ENCODE measurements at places on chromosomes 16 and 17.

GRCh38 chr16:54402873-54403272 lies 116.3 kb upstream of the IRX3 start:
- DNase-seq, result no peak

DNA sequence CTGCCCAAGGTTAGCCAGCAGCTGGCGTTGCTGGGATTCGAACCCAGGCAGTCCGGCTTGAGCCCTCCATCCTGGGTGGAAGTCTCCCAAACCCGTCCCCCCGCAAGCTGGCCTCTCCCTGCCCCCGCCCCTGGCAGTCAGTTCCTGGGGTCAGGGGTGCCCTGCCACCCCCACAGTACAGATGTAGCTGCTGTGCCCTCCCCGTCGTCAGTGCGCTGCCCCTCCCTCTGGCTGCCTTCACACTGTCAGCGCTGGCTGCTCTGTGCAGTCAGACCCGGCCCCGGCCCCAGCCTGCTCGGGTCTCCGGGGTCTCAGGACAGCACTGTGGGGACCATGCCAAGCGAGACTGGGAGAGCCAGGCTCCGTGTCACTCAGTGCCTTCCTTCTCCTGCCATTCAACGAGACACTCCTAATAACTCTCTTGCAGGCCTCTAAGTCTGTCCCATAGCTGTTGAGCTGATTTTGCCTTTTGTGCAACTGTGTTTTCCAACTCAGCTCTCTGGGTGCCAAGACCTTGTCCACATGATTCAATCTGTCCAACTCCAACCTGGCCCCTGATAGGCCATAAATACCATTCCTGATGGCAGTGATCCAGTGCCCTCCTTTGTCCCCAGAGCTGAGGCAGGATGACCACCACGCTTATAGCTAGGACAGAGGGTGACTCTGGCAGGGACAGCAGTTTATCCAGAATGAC lies 55.5 kb upstream of the IL34 start:
- DNase-seq, result no peak

GRCh38 chr17:81111066-81111465 lies 54.2 kb upstream of the PVALEF start:
- no peak for DNase-seq

DNA sequence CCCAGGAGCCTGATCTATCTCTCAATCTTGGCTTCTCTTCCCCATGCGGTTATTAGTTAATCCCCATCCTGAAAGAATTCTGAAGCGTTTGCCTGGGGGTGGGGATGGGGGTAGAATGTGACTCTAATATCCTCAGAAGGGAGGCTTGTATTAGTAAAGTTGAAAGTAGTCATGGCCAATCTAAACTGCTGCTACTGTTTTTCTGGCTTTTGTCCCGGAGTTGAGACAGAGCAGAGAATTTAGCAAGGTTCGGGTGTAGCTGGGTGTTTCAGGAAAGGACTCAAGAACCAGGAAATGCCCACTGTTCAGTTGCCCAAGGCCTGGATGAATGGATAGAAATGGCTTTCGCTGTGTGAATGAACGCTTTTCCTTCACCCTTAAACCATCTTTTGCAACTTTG lies 17.6 kb upstream of the ITGAM start:
- no peak for DNase-seq

- no peak for DNase-seq
These were observed 4.5 kb downstream of the ARHGDIA start for GRCh38 chr17:81866440-81867169.

GRCh38 chr17:78133179-78133951 lies 2.8 kb downstream of the TMC8 start:
- DNase-seq, result no peak

DNA sequence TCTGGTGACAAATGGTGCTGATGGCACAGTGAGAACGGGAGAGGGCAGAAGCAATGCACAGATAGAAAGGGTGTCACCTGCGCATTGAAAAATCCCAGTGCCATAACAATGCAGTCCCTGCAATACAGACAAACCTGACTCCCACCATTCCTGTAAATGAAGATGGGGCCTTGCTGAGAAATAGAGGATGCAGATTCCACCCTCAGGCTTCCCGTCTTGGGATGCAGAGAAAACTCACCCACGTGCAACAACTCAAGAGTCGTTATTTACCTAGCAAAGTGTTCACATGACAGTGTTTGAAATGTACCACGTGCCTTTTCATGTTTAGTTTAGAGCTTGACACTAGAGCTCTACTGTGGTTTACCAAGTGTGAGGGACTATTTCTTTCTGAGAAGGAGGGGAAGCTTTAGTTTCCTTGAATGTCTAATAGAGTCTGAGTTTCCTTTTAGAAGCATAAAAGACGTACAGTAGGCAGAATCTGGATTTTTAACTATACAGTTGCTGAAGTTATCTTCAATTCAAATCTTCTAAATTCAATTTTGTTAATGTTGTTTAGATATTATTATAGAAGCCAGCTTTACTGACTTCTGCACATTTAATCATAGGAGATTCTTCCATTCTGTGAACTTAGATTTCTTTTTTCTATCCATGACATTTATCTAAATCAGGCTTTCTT lies 35.6 kb downstream of the WWOX start:
- DNase-seq, result no peak

DNA sequence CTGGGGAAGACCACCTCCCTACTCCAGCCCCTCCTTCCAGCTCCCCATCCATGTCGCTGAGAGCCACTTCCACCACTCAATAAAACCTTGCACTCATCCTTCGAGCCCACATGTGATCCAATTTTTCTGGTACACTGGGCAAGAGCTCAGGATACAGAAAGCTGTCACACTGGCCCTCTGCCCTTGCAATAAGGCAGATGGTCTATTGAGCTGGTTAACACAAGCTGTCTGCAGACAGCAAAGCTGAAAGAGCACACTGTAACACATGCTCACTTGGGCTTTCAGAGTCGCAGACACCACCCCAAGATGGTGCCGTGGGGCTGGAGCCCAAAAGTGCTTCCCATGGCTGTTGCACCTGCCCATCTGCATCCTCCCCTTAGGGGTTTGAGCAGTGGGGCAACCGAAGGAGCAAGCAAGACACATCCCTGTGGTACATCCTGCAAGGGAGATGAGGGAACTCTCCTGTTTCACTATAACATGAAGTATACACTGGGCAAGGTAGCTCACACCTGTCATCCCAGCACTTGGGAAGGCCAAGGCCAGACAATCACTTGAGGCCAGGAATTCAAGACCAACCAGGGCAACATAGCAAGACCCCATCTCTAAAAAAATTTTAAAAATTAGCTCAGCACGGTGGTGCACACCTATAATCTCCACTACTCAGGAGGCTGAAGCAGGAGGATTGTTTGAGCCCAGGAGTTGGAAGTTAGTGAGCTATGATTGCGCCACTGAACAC lies 52.8 kb upstream of the C17orf78 start:
- no peak for DNase-seq

DNA sequence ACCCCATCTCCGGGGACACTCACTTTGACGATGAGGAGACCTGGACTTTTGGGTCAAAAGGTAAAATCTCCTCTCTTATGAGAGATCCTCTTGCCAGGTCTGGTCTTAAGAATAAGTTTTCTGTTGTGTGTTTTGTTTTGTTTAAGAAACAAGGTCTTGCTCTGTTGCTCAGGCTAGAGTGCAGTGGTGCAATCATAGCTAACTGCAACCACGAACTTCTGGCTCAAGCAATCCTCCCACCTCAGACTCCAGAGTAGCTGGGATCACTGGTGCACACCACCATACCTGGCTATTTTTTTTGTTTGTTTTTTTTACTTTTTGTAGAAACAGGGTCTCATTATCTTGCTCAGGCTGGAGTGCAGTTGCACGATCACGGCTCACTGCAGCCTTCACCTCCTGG lies 4.1 kb downstream of the MMP25 start:
- DNase-seq, result no peak

DNA sequence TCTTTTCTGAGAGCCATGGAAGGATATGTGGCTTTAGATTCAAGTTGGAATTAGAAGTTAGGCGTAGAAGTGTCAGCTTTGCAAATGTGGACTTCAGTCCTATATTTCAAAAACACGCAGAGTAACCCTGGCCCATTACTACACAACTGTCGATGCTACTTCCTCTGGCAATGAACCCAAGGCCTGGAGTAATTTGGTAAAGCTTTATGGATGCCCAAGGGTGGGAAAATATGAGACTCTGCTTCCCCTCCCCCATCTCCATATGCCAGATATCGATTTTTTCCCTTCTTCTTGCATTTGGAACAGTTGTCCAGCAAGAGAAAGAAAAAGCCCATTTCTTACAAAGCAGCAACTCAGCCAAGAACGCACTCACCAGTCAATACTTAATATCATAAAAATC lies 2.9 kb upstream of the MAP1LC3B start:
- DNase-seq, result no peak

DNA sequence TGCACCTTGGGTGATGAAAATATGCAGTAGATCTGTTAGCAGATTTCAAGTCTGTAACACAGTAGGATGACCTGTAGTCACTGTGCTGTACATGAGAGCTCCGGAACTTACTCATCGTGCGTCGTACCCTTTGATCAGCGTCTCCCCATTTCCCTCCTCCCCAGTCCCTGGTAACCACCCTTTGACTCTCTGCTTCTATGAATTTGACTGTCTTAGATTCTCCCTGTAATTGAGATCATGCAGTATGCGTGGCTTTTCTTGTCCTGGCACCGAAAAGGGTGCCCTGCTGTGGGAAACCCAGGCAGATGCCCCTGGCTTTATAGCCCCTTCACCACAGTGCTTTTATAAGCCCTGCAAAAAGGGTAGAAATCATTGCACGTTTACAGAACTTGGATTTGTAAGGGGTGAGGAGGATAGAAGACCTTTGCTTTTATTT lies 20.5 kb downstream of the CLEC16A start:
- DNase-seq, result no peak

DNA sequence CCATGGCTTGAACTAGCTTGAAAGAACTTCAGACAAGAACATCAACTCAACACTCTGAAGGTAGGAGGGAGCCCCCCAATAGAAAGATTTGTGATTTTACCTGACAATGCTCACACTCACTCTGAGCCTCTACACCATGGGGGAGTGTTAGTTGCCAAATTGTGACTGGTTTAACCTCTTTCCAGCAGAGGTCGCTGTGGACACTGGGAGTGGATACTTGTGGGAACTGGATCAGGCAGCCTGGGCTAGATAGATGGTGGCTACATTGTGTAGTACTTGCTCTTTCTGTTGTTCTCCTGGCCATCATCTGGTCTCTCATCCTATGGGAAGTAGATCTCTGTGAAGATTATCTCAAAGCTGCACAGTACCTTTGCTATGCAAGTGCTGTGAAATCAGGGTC lies 2.9 kb downstream of the SMPD3 start:
- DNase-seq, result no peak

GRCh38 chr17:66968916-66969315 lies 4.4 kb downstream of the CACNG4 start:
- no peak for DNase-seq

DNA sequence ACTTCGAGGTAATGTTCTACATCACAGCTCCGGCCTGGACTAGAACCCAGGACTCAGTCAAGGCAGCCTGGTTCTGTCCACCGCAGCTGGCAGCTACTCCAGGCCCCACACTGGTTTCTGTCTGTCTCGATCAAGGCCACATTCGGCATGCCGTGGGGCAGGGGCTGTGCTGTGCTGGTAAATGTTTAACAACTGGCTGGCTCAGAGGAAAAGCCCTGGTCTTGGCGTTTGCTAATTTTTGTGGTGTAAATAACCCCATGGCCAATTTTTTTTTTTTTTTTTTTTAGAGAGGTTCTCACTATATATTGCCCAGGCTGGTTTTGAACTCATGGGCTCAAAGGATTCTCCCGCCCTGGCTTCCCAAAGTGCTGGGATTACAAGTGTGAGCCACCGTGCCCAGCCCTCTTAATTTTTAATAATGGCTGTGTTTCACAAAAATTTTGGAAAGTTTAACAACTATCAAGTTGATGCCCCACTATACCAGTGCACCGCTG lies 328 bp upstream of the DRC7 start:
- no peak for DNase-seq

DNA sequence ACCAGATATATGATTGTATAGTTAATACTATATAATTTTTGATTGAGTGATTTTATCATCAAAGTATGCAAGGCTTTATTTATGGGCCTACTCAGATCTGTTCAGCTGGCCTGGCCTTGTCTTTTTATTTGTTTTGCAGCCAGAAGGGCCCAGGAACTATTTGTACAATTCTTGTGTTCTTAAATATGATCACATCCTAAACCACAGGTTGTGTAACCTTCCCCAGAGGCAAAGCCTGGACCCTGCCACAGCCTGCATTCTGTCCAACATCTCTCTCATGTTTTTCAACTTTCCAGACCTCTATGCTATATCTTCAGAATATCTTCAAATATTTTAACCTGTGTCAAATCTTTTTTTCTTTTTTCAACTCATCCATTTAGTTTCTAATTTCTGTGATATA lies 410.4 kb upstream of the MON1B start:
- DNase-seq, result no peak

GRCh38 chr17:5825717-5826330 lies 241.5 kb upstream of the NLRP1 start:
- DNase-seq, result no peak

- DNase-seq, result no peak
These were observed 1.3 kb downstream of the C17orf67 start for GRCh38 chr17:56832446-56832845.

DNA sequence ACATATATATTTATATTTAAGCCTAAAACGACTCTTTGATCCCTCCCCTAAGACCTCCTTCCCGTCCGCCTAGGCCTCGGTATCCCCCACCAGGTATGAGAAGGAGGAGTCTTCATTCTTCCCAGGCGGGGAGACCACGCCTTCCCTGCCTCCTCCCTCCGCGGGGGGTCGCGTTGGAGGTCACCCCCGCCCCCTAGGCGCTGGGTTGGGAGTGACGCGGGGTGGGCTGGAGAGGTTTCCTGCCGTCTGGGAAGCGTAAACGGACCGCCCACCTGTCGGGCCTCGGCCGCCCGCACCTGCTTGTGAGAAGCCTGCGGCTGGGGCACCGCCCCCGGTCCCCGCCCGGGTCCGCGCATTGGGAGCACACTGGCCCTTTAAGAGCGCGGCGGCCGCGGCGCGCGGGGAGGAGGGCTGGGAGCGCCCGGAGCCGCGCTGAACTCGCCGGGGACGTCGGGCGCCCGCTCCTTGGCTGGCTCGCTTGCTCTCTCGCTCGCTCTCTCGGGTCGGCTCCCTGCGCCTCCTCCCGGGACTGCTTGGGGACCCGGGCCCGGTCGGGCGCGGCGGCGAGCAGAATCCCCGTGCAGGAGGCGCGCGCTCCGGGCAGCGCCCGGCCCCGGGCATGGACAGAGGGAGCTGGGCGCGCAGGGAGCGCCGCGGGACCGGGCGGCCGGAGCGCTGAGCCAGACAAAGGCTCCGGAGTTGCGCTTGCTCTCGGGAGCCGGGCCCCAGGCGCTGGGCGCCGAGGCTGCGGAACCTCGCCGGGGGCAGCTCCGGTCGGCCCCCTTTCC lies at the start of gene MMP15:
TSS of gene MMP15 (plus strand) at position 404 of the 788 bp plus-strand sequence. CDS start 597 bp downstream, outside the sequence.
- DNase-seq, result no peak

GRCh38 chr17:46045639-46046038 lies 46.6 kb downstream of the STH start:
- DNase-seq, result no peak

GRCh38 chr17:47231334-47231733 lies 22.2 kb downstream of the MYL4 start:
- no peak for DNase-seq

DNA sequence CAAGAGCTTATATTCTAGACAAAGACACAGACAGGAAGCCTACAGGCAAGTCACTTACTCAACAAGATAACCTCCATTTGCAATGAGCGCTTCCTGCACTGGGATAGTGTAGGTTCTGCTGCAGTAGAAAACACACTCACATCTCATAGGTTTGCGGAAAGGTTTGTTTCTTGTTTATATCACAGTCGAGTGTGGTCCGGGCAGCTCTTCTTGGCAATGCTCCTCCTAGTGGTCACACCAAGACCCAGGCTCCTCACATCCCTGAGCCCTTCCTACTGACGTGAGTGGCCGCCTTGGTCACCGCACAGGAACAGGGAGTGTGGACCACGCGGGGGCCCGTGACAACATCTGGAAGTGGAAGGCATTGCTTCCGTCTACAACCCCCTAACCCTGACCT lies 48.0 kb upstream of the RBFOX3 start:
- DNase-seq, result no peak

All from activated CD8-positive, alpha-beta memory T cell treated with anti-CD3 and anti-CD28 coated beads for 1 hour (primary cell).